Lung microvascular endothelial cell (primary cell): ENCODE measurements at places on chromosomes 1 and 21. TPM values are rescaled to one million over a fixed set of nuclear protein-coding genes. Genes with fewer than 3 reads are reported as not detected.

Gene AGBL4
- total RNA-seq, result 0.40 TPM in 1 of 2 replicates, not detected in the other

Gene FAM78B
- under 0.01 and 0.40 TPM in 2 replicates for total RNA-seq

Gene PLD5
- not detected in 2 replicates for total RNA-seq

Gene ARHGAP30
- total RNA-seq, result not detected in 2 replicates

Gene KRTAP21-2
- total RNA-seq, result not detected in 2 replicates

Gene KRTAP19-1
- total RNA-seq, result not detected in 2 replicates

Gene DYNLT4
- total RNA-seq, result under 0.01 and 0.40 TPM in 2 replicates

Gene PLA2G5
- under 0.01 and 0.44 TPM in 2 replicates for total RNA-seq

Gene IL24
- total RNA-seq, result not detected in 2 replicates

Gene CR1L
- not detected in 2 replicates for total RNA-seq

Gene SH3BGR
- total RNA-seq, result 0.20 and 0.22 TPM in 2 replicates

Gene CACNA1S
- not detected in 2 replicates for total RNA-seq

Gene OR2L2
- total RNA-seq, result under 0.01 TPM in 1 of 2 replicates, not detected in the other

Gene S100A1
- not detected in 2 replicates for total RNA-seq

Gene GJA8
- total RNA-seq, result not detected in 2 replicates

Gene KRTAP10-4
- not detected in 2 replicates for total RNA-seq

Gene GPR3
- under 0.01 and 0.22 TPM in 2 replicates for total RNA-seq

Gene FAM72C
- total RNA-seq, result 0.20 and 0.44 TPM in 2 replicates

Gene MAP1LC3C
- total RNA-seq, result under 0.01 TPM in 1 of 2 replicates, not detected in the other

Gene LCE1A
- not detected in 2 replicates for total RNA-seq

Gene GABPA
- 21.8 and 25.8 TPM in 2 replicates for total RNA-seq

Gene OR2T27
- not detected in 2 replicates for total RNA-seq

Gene RXFP4
- total RNA-seq, result not detected in 2 replicates

Gene IGSF5
- not detected in 2 replicates for total RNA-seq

Gene NPL
- total RNA-seq, result 1.6 and 3.1 TPM in 2 replicates

Gene ARHGAP29
- 144 and 201 TPM in 2 replicates for total RNA-seq

Gene PLXNA2
- total RNA-seq, result 42.7 and 46.4 TPM in 2 replicates

Gene RNF223
- not detected in 2 replicates for total RNA-seq

Gene ETNK2
- 6.9 and 9.4 TPM in 2 replicates for total RNA-seq

Gene C1orf94
- total RNA-seq, result not detected in 2 replicates

Gene CFHR2
- total RNA-seq, result not detected in 2 replicates

Gene NTRK1
- not detected in 2 replicates for total RNA-seq

Gene CLCA4
- not detected in 2 replicates for total RNA-seq
